ENCODE measurements at places on chromosomes 1 and 21.

DNA sequence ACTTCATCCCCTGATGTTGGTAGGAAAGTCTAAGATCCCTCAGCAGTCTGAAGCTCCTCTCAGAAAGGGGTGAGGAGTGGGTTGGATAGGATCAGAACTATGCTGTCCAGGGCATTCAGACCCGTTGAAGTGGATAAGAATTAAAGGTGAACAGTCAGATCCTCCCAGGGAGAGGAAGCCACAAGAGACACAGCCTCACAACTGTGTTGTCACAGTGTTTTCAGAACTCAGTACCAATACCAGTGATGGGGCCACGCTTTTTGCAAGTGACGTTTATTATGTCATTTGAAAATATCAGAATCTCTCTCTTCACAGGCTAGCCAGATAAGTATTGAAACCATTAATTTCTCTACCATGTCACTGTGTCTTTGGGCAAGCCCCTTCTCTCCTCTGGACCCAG is 15.4 kb upstream of the EPS15 start:
- DNase-seq, result no peak

GRCh38 chr1:7326366-7326765 is 444.7 kb upstream of the VAMP3 start:
- no peak for DNase-seq

GRCh38 chr1:178713259-178713658 is 11.8 kb upstream of the RALGPS2 start:
- no peak for DNase-seq

- no peak for DNase-seq
These were observed 18.3 kb downstream of the GPR137B start for GRCh38 chr1:236160540-236161127.

DNA sequence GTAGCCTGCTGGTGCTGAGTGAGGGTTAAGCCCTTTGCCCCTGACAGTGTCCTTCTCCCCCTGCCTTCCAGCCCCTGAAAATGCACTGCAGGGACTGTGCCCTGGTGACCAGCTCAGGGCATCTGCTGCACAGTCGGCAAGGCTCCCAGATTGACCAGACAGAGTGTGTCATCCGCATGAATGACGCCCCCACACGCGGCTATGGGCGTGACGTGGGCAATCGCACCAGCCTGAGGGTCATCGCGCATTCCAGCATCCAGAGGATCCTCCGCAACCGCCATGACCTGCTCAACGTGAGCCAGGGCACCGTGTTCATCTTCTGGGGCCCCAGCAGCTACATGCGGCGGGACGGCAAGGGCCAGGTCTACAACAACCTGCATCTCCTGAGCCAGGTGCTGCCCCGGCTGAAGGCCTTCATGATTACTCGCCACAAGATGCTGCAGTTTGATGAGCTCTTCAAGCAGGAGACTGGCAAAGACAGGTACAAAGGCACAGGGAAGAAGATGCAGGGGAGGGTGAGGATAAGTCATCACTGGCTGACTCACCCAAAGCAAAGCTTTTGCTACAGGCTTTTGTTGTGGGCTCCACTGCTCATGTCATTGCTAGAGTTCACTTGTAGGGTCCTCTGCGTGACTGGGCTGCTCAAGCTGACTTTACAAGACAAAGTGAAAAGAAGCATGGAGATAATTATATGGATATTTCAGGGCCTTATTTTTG is 174.9 kb downstream of the PIGK start:
- DNase-seq, result no peak

GRCh38 chr21:14900058-14900457 is 164.7 kb downstream of the NRIP1 start:
- DNase-seq, result no peak

- no peak for DNase-seq
These were observed 394.8 kb downstream of the USP25 start for GRCh38 chr21:16124378-16125138.

- no peak for DNase-seq
These were observed 56.6 kb upstream of the CR2 start for GRCh38 chr1:207397525-207397926.

DNA sequence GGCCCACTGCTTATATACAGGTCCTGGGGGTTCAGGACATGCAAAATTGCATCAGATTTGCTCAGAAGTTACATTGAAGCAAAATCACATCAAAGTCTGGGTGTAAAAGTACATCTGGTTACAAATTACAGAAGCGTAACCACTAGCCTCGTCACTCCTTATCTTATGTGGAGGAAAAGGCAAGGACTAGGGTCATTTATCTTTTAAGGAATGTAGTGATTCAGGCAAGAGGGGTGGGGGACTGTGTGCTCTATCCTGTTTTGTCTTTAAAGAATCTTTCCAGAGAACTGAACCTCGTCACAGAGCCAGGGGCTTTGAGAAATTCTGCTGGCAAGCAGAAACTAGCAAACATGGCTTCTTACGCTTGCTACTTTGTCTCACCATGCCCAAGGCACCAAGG is 61.1 kb upstream of the RAB4A start:
- DNase-seq, result no peak

DNA sequence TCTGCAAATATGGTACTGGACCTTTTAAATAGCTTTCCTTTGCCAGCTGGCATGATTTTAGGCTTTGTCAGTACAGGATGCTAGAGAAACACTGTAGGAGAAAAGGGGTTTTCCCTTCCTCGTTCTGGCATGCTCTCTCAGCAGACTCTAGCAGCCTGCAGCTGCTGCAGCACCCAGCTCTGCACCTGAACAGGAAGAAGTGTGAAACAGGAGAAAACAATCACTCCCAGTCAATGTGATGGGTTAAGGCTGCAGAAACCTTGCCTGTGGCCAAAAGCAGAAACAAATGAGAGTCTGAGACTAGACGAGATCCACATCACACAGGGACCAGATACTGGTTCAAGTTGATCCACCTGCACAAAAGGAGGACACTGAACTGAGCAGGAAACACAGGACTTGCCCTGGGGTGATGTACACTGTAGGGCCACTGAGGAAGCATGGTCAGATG is 21.2 kb downstream of the OVGP1 start:
- DNase-seq, result peak; percentile 32

- DNase-seq, result no peak
These were observed 33.0 kb downstream of the COP1 start for GRCh38 chr1:176174108-176174507.

GRCh38 chr1:94827434-94827833 is 7.3 kb downstream of the SLC44A3 start:
- DNase-seq, result no peak

DNA sequence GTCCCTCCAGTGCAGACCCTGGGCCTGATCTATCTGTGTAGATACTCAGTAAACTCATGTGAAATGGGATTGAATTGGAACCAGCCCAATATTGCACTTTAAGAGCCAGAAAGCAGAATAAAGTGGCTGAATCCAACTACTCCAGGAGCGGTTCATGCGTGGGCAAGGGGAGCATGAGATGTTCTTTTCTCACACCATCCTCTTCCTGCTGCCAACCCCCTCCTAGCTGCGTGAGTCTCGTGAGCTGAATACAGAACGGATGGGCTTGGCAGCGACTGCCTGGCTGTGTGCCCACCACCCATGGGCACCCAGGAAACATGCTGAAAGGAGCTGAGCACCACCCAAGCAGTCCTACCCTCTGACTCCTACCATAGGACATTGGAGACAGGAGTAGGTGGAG is 128.3 kb downstream of the ELAVL4 start:
- no peak for DNase-seq

GRCh38 chr1:241592273-241592958 is 47.8 kb downstream of the CHML start:
- DNase-seq, result no peak

- no peak for DNase-seq
These were observed 31.9 kb downstream of the LDLRAD2 start for GRCh38 chr1:21843996-21844395.

- no peak for DNase-seq
These were observed 82.1 kb upstream of the F3 start for GRCh38 chr1:94623560-94624148.

DNA sequence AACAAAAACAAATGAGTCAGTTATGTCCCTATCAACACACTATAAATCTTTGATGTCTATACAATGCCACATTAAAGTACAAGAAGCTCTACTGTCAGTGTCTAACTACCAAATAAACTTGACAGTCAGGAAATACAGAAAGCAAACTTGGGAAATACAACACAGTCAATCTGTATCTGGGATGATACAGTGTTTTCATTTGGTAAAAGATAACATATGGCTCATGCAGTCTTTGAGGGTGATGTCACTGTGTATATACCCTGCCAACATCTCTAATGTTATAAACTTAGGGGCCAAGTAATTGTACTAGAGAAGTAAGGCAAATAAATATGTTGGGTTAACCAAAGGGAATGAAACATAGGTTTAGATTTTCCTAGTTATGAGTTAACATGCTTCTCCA is 552.5 kb upstream of the ADAMTS5 start:
- no peak for DNase-seq

- no peak for DNase-seq
These were observed 77.0 kb downstream of the ALPL start for GRCh38 chr1:21586222-21586621.

DNA sequence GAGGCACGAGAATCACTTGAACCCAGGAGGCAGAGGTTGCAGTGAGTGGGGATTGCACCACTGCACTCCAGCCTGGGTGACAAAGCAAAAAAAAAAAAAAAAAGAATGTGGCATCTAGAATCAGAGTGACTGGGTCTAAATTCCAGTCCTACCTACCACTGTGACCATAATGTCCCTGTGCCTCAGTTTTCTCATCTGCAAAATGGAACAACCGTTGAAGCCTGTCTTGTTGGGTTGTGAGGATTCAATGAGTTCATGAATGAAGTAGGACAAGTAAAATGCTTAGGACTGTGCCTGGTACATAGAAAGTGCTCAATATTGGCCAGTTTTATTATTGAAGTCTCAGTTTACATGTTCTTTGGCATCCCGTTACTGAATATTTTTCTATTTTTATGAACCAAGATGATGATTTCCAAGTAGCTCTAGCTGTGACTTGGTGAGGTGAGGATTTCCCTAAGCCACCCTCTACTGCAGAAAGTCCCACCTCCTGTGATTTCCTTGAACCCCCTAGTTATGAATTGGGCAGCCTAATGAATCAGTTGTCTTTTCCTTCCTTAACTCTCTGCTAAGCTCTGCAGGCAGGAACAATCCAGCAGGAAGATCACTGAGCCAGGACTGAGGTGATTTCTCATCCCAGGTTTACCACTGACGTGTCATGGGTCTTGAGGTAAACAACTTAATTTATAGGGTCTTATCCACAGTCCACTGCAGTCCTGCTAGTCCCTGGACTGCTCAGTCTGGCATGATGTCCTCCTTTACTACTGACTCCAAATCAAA is 18.9 kb upstream of the MEAF6 start:
- no peak for DNase-seq

DNA sequence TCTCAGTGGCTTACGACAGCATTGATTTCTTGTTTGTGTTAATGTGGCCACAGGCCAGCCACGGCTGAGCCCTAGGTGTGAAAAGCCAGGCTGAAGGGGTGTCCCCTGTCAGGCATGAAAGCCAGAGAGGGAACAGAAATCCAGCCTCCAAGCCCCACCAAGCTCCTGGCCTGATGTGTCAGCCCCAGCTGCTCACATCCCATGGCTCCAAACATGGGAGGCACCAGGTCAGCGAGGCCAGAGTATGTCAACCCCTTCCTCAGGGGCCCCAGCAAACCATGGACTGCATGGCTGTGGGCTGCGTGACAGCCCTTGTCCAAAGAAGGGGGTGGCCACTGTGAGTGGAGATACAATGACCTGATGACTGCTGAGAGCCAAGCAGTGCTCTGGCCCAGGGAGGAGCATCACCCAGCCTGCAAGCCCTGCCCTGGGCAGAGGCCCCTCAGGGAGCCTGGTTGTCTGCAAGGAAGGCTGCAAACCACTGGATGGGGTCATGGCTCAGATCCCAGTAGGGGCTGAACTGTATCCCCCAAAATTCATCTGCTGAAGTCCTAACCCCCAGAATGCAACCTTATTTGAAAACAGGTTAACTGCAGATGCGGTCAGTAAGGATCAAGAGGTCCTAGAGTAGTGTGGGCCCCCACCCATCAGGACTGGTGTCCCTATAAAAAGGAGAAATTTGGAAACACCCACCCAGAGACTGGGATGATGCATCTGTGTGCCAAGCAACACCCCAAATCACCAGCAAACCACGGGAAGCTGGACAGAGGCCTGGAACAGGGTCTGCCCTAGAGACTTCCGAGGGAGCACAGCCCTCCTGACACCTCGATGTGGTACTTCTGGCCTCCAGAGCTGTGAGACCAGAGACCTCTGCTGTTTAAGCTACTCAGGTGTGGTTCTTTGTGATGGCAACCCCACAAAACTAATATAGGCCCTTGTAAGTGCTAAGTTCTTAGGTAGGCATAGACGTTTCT is 3.3 kb upstream of the MX2 start:
- DNase-seq, result no peak

DNA sequence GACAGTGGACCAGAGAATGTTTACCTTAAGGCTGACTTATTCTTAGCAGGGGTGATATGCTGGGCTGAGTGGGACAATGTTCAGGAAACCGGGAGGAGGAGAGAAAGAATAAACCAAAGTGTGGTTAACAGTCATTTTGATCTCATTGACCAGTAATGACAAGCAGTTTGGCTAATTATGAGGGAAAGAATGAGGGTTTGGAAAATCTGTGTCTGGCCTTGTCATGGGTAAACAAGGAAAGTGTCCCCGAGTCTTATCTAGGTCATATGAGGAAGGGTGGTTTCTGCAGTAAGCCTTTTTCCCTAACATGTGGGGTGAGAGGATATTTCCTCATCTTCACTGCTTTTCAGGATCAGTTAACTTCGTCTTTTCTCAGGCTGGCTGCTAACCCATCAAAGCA is 155.0 kb downstream of the TPR start:
- no peak for DNase-seq

GRCh38 chr1:43253876-43254275 is 15.9 kb upstream of the TMEM125 start:
- DNase-seq, result no peak

GRCh38 chr1:118160806-118161205 is 24.2 kb downstream of the SPAG17 start:
- no peak for DNase-seq

DNA sequence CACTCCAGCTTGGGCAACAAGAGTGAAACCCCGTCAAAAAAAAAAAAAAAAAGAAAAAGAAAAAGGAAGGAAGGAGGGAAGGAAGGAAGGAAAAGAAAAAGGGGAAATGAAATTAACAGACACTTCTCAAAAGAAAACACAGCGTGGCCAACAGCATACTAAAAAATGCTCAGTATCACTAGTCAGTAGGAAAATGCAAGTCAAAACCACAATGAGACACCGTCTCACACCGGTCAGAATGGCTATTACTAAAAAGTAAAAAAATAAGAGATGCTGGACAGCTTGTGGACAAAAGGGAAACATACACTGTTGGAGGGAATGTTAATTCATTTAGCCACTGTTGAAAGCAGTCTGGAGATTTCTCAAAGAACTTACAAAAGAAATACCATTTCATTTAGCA is 369.5 kb upstream of the BRINP3 start:
- no peak for DNase-seq

DNA sequence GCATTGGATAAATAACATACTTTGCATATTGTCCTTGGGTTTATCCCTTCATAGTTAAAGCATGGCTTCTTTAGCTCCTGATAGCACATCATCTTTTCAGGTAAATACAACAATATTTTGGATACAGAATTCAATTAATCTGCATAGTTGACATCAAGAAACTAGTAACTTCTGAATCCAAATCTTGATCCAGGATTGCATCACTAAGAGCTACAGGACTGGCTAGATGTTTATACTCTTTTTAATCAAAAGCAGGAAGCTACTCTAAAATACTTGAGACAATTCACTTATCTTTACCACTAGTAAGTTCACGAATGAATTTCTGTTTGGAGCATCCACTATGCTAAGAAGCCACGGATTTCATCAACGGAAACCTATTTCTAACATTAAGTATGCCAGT is 54.2 kb upstream of the SLC44A3 start:
- no peak for DNase-seq
